B cell (primary cell): ENCODE measurements at places on chromosomes 13 and 19.

DNA sequence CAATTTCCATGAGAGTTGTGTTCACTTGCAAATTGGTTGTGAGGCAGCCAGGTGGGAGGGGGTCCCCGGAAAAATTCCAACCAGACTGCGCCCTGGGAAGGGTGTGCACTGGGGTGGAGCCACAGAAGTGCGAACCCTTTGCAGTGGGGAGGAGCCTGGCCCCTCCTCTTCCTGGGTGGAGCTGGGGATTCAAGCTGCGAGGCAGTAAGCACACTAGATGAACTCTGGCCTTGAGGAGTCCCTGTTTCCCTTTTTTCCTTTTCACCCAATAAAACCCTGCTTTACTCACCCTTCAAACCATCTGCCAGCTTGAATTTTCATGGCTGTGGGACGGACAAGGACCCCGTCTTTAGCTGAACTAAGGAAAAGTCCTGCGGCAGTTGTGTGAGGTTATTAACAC is 31.0 kb upstream of the MBNL2 start:
- DNase-seq = no peak

DNA sequence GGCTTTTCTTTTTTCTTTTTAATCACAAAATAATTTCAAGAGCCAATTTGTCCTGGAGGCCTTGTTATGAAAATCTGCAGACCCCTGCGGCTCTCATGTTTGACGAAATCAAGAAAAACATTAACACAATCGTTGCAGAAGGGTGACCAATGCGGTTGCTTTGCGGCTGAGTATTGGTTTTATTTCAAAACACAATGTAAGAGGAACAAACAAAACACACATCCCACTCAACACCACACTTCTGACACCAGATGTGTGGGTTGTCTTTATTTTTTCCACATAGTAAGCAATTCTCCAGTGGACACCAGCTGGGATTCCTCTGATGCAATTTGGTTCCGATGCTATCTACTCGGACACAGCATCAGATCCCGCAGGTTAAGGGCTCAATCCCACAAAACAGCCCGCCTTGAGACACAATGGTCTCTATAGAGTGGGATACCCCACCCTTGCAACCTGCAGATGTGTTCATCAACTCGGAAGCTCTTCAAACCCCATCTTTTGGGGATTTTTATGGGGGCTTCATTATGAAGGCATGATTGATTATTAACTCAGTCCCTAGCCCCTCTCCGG is 21.9 kb upstream of the CCDC124 start:
- DNase-seq = no peak

GRCh38 chr19:8445488-8446001 is 770 bp downstream of the HNRNPM start:
- peak; percentile 62 for DNase-seq

DNA sequence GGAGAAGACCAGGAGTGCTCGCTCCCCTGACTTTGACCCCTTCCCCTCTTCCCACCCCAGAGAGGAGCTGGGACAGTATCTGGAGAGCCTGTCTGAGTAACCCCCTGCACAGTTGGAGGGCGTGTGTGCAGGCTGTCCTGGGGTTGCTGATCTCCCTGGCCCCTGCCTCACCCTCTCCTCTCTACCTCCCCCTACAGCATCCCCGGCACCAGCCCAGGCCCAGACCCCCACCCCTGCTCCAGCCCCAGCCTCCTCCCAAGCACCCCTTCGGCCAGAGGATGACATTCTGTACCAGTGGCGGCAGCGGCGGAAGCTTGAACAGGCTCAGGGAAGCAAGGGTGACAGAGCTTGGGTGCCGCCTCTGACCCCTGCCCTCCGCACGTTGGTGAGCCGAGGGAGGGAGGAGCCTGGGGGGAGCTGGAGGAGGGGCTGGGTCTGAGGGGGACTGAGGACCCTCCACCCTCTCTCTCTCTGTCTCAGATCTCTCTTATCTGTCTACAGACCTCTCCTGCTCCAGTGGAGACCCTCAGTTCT is 8.7 kb downstream of the PROSER3 start:
- no peak for DNase-seq
